ENCODE measurements at places on chromosomes 7 and 10.

- DNase-seq: no peak
These were observed 66.6 kb downstream of the MAGI2 start for GRCh38 chr7:79386688-79387422.

DNA sequence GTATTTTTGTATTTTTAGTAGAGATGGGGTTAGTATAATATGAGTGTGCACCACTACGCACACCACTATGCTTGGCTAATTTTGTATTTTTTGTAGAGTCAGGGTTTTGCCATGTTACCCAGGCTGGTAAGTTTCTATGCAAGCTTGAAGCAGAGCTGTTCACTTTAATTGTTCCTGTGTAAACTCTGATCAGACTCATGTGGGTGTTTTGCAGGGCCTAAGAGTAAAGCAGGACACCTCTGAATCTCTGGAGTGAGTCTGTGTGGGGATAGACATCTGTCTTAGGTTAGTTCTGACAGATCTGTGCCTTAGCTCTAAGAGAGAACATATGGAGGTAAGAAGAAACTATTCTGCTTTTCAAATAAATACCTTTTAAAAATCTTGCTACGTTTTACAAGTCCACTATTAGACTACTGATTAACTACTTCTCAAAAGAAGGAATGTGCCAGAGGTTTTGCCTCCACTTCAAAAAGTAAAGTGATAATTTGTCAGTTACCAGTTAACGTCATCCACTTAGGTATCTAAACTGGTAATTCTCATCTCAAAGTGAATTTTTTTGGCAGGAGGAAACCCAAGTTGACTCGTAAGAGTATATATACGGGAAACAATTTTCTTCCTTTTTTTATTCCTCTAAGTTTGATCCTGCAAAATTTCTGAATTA, 1.1 kb downstream of the COL17A1 start:
- no peak for DNase-seq

- no peak for DNase-seq
These were observed 46.0 kb upstream of the HPS1 start for GRCh38 chr10:98492763-98493162.

DNA sequence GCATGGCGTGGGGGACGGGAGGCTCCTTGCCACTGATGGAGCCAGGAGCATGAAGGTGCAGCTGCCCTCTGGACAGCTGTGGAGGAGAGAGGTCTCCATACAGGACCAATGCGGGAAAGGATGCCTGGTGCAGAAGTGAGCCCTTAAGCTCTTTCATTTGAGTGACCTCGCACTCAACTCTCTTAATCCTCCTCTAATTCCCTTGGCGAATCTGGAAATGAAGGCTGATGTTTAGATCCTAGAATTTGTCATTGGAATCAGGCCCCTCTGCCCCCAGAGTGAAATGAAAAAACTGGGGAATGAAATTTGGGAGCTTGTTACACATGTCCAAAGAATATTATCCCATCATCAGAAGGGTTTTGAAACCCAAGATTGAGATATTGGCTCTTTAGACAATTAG, 639.5 kb downstream of the LRMDA start:
- DNase-seq: no peak

DNA sequence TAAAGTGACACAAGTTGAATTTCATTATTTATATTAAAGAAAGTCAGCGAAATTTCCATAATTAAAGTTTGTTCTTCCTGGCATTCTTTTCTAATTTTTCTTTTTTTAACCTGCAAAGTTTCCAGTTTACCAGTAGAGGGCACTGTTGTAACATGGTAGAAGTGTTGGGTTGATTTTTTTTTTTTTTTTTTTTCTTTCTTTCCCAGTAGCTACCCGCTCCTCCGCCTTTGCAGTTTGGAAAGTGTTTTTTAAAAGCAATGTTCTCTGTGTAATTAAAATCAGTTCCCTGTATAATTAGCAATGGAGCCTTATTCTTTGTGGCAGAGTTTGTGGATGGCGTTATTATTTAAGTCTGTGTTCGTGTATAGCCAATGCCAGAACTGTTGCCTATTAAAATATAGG, 53.7 kb downstream of the TAF3 start:
- no peak for DNase-seq

GRCh38 chr7:130488392-130489139, 3.3 kb upstream of the MEST start:
- DNase-seq: no peak

- no peak for DNase-seq
These were observed 194.9 kb upstream of the CDCA7L start for GRCh38 chr7:22140578-22140977.

- no peak for DNase-seq
These were observed 18.3 kb downstream of the VOPP1 start for GRCh38 chr7:55554038-55554437.

GRCh38 chr7:158142657-158143056, 445.0 kb downstream of the PTPRN2 start:
- no peak for DNase-seq

DNA sequence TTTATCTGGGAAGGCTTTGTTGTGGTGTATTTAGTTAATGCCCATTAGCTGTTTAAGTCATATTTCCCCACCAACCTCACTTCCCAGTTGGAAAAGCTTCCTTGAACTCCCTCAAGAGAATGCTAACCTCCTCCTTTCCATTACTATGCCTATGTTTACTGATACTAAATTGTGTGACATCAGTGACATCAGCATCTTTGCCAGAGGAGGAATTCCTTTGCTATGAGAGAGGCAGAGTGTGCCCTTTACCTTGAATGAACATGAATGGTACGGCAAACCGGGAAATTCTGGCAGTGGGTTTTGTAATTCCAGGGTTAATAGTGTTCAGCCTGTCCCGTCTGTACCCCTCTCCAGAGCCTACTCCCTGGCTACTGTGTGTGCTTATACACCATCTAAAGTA, 22.1 kb upstream of the GLCCI1 start:
- no peak for DNase-seq

GRCh38 chr7:17521437-17521836, 223.0 kb downstream of the AHR start:
- DNase-seq: no peak

DNA sequence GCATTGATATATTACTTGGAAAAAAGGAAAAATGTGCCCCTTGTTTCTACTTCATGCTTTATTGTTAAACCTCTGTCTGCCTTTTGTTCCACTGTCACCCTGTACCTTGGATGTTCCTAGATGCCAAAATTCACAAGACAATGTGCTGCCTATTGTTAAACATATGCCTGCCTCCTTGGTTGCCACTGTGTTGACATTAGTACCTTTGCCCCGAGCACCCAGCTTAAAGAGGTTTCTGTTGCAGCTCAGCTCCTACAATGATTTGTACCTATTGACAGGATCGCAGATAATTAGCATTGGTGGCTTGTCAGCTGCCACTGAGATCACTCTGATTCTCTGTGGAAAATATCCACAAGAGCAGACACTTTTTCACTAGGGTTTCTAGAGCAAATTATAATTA, 188.0 kb downstream of the KCND2 start:
- DNase-seq: no peak

GRCh38 chr10:127293640-127294039, 97.2 kb upstream of the INSYN2A start:
- DNase-seq: no peak

DNA sequence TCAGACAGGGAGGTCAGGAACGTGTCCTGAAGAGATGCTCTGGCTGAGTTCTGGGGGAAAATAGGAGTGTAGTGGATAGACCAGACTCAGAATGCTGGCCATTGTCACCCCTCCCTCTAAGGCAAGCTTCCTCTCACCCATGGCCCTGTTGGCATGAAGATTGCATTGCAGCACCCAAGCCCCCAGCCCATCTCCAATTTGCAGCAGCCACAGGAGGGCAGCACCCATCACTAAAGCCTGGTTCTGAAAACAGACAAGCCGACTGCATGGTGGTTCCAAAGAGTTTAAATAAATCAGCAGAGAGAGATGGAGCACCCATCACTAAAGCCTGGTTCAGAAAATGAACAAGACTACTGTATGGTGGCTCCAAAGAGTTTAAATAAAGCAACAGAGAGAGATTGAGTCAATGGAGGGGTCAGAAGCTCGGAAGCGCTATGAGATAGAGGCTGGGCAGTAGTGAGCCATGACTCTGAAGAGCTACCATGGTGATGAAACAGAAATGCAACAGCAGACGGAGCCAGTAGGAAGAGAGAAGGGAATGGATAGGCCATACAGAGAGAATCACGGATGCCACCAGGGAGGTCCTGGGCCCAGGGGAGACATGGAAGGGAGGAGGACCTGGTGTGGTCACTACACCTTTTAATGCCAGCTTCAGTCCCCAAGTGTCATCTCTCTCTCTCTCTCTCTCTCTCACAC, 237.9 kb upstream of the MYO3A start:
- no peak for DNase-seq

GRCh38 chr7:124515106-124515830, 250.3 kb downstream of the GPR37 start:
- no peak for DNase-seq

- no peak for DNase-seq
These were observed 5.4 kb upstream of the SUV39H2 start for GRCh38 chr10:14873090-14873760.

DNA sequence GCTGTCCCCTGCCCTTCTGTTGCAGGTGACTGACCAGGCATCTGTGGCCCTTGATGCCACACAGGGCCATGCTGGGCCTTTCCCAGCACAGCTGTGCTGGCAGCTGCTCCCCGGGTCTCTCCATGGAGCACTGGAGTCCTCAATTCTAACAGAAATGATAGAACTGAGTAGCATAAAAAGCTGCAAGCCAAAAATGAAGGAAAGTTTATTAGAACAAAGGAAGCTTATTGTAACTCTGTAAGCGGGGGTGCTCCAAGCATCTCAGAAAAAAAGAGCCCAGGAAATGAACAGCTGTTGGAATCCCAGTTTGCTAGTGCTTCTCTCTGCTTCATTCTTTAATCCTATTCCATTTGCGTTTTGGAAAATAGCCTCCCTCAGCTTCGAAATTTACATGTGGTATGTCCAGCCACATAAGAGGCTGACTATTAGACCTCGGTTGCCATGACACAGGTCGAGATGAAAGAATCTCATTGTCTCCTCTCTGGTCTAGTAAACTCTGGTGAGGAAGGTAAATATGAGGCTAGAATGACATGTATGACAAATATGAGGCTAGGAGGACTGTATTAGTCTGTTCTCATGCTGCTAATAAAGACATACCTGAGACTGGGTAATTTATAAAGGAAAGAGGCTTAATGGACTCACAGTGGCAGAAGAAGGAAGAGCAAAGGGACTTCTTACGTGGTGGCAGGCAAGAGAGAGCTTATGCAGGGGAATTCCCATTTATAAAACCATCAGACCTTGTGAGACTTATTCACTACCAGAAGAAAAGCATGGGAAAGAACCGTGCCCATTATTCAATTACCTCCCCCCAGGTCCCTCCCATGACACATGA, 23.7 kb downstream of the EPDR1 start:
- DNase-seq: no peak

DNA sequence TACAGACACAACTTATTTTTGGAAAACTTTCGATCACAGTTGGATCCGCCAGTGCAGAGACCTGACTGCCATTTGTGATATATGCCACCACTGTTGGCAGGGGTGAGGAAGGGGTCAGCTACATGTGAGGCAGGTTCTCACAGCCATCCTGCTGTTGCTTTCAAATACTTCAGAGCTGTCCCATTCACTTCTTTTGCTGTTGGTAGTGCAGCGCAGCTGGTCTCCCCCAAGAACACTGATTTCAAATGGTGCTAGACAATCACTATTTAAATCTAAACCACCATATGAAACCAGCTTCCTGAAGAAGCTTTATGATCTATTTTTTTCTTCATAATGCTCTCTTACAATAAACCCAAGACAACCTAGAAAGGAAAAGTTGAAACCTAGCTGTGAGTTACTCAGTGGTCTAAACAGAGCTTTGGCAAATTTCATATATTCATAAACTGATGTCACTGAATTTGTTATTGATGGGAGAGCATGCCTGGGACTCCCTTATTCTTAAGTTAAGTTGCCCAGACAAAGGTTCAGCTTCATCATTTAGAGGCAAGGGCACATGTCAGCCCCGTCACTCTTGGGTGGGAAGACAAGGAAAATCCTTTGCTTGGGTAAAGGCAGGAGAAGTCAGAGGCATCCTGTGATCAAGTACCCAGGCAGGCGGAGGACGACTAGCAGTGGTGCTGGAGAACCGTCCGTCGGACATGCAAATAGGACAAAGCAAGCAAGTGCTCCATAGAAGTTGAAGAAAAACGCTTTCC, 143.4 kb upstream of the KLF14 start:
- no peak for DNase-seq

DNA sequence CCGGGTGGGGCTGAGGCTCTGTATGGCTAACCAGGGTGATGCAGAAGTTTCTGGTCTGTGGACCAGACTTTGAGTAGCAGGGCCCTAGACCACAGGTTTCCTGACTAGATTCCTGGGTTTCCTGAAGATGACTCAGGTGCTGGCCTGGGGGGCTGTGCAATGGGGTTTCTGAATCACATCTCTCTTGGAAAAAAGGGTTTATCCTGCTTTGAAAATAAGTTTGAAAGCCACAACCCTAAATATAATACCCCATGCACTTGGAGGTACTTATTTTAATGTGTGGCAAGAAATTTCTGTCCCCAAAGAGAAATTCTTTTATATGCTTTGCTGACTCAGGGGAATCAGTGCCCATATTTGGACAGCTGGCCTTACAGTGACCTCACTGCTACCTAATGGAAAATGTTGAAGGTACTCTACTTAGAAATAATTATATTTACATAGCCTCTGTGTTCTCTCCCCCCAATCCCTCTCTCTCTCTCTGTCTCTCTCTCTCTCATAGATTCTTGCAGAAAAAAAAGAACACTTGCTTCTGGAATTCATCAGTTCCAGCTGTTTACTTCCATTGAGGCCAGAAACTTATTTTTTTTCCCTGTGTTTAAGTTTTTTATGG, 184.4 kb upstream of the LYZL2 start:
- no peak for DNase-seq

- no peak for DNase-seq
These were observed 21.2 kb upstream of the ZNRF2 start for GRCh38 chr7:30263090-30263710.

DNA sequence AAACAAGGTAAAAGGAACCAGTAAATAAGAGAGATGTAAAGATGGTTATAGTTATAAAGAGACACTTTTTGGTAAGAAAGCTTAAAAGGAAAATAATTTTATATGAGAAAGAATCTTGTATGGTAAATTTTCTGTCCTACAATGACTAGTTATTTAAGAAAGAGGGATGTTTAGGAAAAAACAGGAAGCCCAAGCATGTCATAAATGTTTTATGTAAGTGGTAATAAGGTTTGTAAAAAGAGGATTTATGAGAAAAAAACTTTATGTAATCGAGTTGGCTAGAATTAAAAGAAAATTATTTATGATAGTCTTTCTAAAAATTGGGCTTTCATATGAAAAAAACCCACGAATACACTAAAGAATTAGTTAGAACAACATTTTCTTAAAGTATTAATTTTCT, 34.2 kb upstream of the CREB3L2 start:
- no peak for DNase-seq

GRCh38 chr7:151086802-151087244, 548 bp downstream of the AGAP3 start:
- no peak for DNase-seq

- no peak for DNase-seq
These were observed 21.9 kb upstream of the VSIR start for GRCh38 chr10:71795248-71795647.

GRCh38 chr7:150875791-150876190, 23.5 kb downstream of the AOC1 start:
- no peak for DNase-seq

GRCh38 chr7:48837266-48837665, 87.1 kb upstream of the CDC14C start:
- no peak for DNase-seq
